Regular cardiac myocyte (primary cell): ENCODE measurements at places on chromosomes 4 and X. TPM values are rescaled to one million over a fixed set of nuclear protein-coding genes. Genes with fewer than 3 reads are reported as not detected.

The GPR34 gene
- not detected in 2 replicates for total RNA-seq

The HMGB3 gene
- total RNA-seq, result 3.9 and 20.1 TPM in 2 replicates

The BST1 gene
- total RNA-seq, result 6.7 and 39.5 TPM in 2 replicates

The PDE5A gene
- total RNA-seq, result 80.3 and 93.7 TPM in 2 replicates

The GAGE10 gene
- not detected in 2 replicates for total RNA-seq

The ATP2B3 gene
- not detected in 2 replicates for total RNA-seq

The FMR1NB gene
- not detected in 2 replicates for total RNA-seq

The GUCY1B1 gene
- total RNA-seq, result 1.7 and 3.1 TPM in 2 replicates

The DMP1 gene
- total RNA-seq, result not detected in 2 replicates

The RAI2 gene
- 0.38 and 0.56 TPM in 2 replicates for total RNA-seq

The IL3RA gene
- 0.19 TPM in 1 of 2 replicates, not detected in the other for total RNA-seq

The ADH1C gene
- under 0.01 TPM in 1 of 2 replicates, not detected in the other for total RNA-seq

The CSN1S1 gene
- total RNA-seq, result not detected in 2 replicates

The MAGEB10 gene
- not detected in 2 replicates for total RNA-seq

The KCND1 gene
- total RNA-seq, result 0.56 and 0.58 TPM in 2 replicates

The TRIM60 gene
- not detected in 2 replicates for total RNA-seq

The MAGEA4 gene
- total RNA-seq, result not detected in 2 replicates

The ZNF595 gene
- 8.4 and 10.1 TPM in 2 replicates for total RNA-seq

The CENPI gene
- total RNA-seq, result 7.3 and 33.5 TPM in 2 replicates

The HOPX gene
- total RNA-seq, result 0.19 and 2.8 TPM in 2 replicates

The TCEAL9 gene
- total RNA-seq, result 154 and 159 TPM in 2 replicates

The SLC9B1 gene
- 0.58 and 2.0 TPM in 2 replicates for total RNA-seq

The ARHGAP4 gene
- 0.38 and 0.85 TPM in 2 replicates for total RNA-seq

The SPATA18 gene
- 8.4 and 17.2 TPM in 2 replicates for total RNA-seq

The USP9X gene
- 107 and 114 TPM in 2 replicates for total RNA-seq

The MAGEB3 gene
- total RNA-seq, result not detected in 2 replicates

The ZNF711 gene
- 0.28 and 0.38 TPM in 2 replicates for total RNA-seq

The SPIN3 gene
- total RNA-seq, result 5.4 and 7.3 TPM in 2 replicates

The CCDC110 gene
- 2.3 and 20.3 TPM in 2 replicates for total RNA-seq

The OTUD6A gene
- total RNA-seq, result not detected in 2 replicates

The PCSK1N gene
- total RNA-seq, result 0.19 and 0.85 TPM in 2 replicates

The COMMD8 gene
- 30.2 and 44.5 TPM in 2 replicates for total RNA-seq

The PPP1R3F gene
- 4.4 and 7.3 TPM in 2 replicates for total RNA-seq
